AG09319 (cell line): ENCODE measurements at places on chromosomes 13 and 19.

DNA sequence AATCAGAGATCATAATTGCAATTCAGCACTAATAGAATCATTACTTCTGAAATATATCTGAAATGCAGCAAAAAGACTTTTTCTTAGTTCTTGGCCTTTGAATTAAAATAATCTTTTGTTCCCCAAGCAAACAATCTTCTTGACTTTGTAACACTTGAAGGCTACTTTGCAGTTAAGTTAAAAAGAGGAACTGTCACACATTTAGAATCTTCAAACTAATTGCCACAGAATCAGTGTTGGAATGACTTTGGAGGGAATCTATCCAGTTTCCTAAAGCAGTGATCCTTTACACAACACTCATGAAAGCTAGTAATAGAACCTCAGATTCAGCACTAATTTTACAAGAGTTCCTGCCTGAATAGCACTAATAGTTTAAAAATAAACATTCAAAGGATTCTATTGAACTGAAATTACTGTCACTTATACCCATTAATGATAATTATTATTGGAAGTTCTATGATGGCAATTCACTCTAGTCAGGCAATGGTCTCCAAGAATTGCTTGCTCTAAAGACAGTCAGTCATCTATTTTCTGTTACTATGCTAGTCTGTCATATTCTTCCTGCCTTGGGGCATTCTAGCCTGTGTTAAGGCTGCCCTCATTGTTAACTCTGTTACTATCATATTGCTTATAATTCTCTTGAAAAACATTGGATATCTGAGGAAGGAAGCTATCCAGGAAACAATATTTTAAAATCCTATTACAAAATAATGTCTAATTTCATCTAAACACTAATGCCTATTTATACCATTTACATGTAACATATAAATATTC is 362.4 kb downstream of the DIAPH3 start:
- no peak for DNase-seq

GRCh38 chr13:95516021-95516420 is 36.5 kb upstream of the CLDN10 start:
- DNase-seq, result no peak

GRCh38 chr19:46299695-46300094 is 2.9 kb downstream of the HIF3A start:
- DNase-seq, result no peak

- no peak for DNase-seq
Measured at GRCh38 chr13:23645851-23646250, 75.6 kb downstream of the TNFRSF19 start.

DNA sequence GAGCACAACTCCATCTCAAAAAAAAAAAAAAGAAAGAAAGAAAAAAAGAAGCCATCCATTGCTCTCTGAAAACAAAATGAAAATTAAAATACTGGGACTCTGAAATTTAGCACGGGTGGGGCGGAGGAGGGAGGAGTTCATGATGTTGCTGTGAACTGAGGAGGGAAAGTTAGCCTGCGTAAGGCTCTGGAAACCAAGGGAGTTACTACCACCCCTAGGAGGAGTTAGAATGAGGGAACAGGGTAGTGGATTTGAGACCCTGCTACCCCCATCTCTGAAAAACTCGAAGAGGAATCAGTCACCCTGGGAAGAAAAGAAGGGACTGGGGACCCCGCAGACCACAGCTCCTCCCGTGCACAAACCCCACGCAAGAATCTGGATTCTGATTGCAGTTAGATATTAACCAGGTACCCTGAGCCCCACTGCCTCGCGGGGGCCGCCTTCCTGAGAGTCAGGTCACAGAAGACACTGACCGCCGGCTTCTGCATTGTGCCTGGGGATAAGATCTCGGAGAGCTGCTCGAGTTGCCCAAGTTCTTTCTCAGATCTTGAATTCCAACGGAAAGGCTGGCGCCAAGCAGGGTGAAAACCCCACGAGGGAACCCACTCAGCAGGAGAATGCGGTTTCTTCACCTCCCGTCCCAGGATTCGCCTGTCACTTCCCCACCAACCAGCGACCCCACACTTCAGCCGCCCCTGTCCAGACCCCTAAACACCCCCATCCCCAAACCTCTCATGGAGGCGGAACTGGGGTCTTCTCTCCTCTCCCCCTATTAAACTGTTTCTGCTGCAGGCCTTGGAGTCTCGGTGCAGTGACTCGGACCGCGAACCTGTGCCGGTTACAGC is 870 bp downstream of the ZNF442 start:
- no peak for DNase-seq

DNA sequence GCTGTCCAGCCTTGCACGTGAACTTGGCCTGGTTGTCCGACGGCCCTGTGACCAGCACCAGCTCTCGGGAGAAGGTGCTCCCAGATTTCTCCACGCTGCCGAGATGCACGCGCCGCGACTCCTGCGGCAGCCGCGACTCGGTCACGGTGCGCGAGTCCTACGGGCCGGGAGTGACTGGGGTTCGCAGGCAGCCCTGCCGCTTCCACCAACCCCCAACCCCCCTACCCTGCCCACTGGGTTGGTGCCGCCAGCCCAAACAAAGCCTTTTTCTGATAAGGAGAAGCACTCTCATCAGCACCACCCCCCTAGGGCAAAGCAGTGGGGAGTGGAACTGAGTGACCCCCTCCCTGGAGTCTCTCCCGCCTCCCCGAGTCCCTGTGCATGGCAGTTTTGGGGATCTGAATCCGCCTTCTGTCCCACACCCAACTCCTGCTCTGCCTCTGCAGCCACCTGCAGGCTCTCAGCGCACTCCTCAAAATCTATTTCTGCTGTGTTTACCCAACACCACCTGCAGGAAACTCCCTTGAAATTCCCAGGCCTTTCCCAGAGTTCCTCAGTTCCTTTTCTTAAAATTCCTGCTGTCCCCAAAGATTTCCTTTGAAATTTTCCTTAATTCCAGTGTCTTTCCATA is 6.2 kb downstream of the NPHS1 start:
- no peak for DNase-seq

- DNase-seq, result peak; percentile 8
Measured at GRCh38 chr13:71290963-71291841, 575.8 kb downstream of the DACH1 start.

DNA sequence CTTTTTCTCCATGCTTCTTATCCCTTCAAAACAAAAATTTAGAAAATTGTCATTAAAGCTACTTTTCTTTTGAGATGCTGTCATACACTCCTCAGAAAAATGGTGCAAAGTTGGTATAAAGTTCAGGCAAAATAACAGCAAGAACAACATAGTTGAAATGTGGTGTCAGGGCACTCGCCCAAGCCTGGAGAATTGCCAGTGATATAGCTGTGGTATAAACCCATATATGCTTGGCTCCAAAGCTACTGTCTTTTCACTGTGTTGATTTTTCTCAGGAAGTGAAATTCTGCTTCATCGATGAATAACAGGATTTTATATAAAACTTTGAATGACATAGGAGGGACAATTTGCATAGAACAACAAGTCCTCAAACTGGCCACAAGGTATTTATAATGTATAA is 2532.9 kb downstream of the PCDH9 start:
- no peak for DNase-seq

- DNase-seq, result no peak
Measured at GRCh38 chr19:45518469-45518826, 11.2 kb downstream of the VASP start.
